Stimulated activated CD8-positive, alpha-beta memory T cell treated with anti-CD3 and anti-CD28 coated beads, Interleukin-7, amount 100 ng/mL, for 48 hours (primary cell): ENCODE measurements at places on chromosomes 2 and 18.

GRCh38 chr2:202269585-202269984 lies 4.0 kb downstream of the NOP58 start:
- no peak for DNase-seq

DNA sequence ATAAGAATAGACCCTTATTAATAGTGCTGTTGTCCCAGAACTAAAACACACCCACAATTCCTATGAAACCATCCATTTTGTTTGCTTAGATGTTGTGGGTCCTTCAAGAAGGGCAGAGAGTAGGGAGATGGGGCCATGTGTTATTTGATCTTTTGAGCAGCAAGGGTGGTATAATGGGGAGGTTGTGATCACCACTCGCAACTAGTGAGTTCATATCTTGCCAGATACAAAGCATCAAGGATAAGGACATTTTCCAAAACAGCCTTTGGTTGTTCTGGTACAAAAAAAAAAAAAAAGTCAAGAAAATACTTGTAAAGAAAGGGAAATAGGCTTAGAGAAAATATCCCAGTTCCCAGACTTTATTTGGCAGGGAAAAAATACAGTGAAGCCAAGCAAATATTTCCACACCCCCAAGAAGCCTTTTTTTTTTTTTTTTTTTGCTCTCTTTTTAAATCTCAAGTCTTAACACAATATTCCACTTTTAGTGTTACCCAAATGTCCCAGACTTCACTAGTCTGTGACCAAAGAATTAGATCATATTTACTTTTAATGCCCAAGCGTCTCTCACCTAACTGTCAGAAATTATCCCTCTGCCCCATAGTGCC lies 54.1 kb downstream of the ANTXR1 start:
- no peak for DNase-seq

GRCh38 chr2:201900362-201900761 lies 94.0 kb downstream of the CDK15 start:
- DNase-seq, result no peak

DNA sequence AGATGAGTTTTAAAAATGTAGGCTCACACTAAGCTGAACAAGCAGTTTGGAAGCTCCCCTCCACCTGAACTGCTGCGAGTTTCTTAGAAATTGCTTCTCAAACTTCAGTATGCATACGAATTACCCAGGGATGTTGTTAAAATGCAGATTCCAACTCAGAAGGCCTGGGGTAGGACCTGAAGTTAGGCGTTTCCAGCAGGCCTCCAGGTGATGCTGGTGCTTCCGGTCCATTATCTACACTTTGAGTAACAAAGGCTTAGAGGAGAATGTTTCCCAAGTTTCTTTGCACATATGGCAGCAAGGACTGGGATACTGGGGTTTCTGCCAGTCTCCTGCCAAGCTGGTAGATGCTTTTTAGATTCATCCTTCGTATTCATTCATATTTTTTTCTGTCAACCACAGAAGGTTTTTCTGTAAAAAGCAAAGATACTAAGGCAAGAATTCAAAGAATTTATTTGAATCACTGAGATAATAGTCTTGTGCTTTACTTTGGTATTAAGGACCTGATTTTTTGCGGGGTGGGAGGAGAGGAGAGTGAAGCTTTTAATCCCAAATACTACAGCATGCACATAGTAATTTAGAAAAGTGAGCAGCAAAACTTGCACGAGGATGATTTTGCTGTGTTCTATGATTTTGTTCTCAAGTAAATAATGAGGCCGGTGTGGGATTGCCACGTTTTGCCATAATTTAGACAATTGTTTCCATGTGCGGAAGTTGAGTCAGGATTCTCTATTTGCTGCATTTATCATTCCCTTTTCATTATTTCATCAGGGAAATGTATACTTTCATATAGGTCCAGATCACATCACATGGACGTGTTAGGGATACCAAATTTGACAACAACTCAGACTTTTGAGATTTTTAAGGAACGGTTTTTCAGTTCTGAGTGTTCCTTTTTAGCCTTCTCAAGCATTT lies 137.6 kb upstream of the SPATS2L start:
- no peak for DNase-seq

- DNase-seq, result no peak
Measured at GRCh38 chr2:123890148-123890547, 134.9 kb upstream of the CNTNAP5 start.

- DNase-seq, result no peak
Measured at GRCh38 chr2:100404411-100404810, 13.1 kb downstream of the CHST10 start.

GRCh38 chr2:55338268-55338667 lies 69.2 kb upstream of the MTIF2 start:
- DNase-seq, result no peak

GRCh38 chr2:71880287-71880686 lies 267.4 kb downstream of the CYP26B1 start:
- no peak for DNase-seq

- DNase-seq, result no peak
Measured at GRCh38 chr2:101327863-101328394, 19.4 kb upstream of the RNF149 start.

- DNase-seq, result no peak
Measured at GRCh38 chr2:8006626-8007025, 675.2 kb upstream of the ID2 start.

DNA sequence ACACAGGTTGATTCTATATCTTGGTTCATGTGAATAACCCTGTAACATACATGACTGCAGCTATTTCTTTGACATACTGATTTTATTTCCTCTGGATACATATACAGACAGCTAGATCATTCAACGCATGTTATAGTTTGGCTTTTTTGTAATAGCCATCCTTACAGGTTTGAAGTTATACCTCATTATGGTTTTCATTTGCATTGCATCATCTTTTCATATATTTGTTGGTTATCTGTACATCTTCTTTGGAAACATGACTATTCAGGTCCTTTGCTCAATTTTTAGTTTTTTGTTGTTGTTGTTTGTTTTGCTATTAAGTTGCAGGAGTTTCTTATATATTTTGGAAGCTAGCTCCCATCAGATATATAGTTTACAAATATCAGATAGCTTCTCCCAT lies 276.2 kb upstream of the NETO1 start:
- DNase-seq, result no peak
